Urinary bladder (tissue), 4 donors: ENCODE measurements at places on chromosomes 2 and 18.

DNA sequence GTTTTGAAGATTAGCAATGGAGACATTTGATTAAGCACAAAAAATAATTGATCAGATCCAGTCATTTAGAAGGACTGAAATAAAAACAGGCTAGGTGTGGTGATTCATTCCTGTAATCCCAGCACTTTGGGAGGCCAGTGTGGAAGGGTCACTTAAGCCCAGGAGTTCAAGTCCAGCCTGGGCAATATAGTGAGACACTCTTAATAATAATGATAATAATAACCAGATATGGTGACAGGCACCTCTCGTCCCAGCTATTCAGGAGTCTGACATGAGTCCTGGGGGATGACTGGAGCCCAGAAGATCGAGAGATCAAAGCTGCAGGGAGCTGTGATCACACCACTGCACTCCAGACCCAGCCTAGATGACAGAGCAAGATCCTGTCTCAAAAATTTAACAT is 3.5 kb upstream of the FN1 start:
- DNase-seq, result no peak

GRCh38 chr18:24138789-24139616 is at the start of gene CABYR:
Gene CABYR (plus strand): TSS chr18:24139062. CDS start chr18:24143115, 4,053 bp downstream.
- DNase-seq, result peak; percentile 55

- no peak for DNase-seq
These were observed 89.2 kb upstream of the FAM117B start for GRCh38 chr2:202545523-202545922.

- DNase-seq, result no peak
These were observed 2.7 kb downstream of the TNP1 start for GRCh38 chr2:216857131-216857550.

DNA sequence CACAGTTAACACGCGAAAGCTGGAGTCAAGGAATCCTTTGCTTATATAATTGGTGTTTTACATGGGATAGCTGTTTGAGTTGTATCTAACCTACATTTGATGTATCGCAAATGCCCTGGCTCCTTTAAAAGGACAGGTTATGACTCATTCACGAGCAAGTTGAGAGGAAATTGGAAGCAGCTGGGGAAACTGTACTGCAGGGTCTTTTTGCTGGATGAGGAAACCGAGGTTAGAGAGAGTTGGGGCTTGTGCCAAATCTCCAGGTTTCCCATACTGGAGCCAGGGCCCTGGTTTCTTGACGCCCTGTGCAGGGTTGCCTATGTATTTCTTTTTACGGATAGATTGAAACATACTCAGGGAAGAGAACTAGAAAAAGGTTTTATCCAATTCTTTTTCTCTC is 60.0 kb upstream of the SPTBN1 start:
- DNase-seq, result no peak
